Fibroblast of gingiva (primary cell): ENCODE measurements at places on chromosomes 7 and 10.
A peak's percentile ranks its signal among the peaks of the same experiment; 100 is the strongest.

GRCh38 chr7:1385809-1386622 lies 73.3 kb downstream of the MICALL2 start:
- no peak for DNase-seq

GRCh38 chr10:80322711-80323110 lies 33.3 kb upstream of the MAT1A start:
- DNase-seq, result no peak

DNA sequence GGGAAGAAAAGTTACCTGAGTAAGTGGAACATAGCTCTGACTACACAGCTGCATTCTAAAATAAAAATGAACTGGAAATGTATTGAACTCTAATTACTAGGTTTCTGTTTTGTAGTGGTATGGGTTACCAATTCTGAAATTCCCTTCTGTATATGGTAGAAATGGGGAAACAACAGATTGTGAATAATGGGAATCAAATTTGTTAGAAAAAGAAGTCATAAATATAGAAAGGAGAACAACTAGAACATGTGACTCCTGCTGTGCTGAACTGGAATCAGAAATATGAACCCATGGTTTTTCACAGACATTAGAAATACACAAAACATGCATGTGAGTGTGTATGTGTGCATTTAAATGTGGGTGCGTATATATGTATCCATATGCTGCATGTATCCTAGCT lies 27.0 kb downstream of the MCMBP start:
- no peak for DNase-seq

DNA sequence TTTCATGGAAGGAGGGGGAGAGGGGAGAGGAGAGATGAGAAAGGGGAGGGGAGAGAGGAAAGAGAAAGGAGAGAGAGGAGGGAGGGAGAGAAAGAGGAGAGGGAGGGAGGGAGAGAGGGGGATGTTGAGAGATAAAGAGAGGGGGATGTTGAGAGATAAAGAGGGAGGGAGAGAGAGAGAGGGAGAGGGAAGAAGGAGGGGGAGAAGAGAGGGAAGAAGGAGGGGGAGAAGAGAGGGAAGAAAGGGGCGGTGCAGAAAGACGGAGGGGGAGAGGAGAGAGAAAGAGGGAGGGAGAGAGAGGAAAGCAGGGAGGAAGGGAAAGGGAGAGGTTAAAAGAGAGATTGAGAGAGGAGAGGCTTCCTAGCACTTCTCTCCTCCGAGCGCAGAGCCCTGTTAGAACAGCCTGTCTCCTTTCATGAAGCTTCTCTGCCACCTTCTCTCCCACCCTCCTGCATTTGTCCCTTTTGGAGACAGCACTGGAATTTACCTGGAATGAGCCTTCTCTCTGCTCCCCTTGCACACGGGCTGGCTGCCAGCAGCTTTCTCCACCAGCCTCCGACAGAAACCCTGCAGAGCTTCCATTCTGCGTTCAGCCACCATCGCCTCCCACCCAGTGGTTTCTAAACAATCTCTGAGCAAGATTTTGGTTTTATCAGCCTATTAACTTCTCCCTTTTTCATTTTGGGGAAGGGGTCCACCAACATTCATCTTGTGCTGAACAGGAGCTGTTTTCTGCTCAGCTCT lies 74.0 kb upstream of the CARD11 start:
- no peak for DNase-seq

DNA sequence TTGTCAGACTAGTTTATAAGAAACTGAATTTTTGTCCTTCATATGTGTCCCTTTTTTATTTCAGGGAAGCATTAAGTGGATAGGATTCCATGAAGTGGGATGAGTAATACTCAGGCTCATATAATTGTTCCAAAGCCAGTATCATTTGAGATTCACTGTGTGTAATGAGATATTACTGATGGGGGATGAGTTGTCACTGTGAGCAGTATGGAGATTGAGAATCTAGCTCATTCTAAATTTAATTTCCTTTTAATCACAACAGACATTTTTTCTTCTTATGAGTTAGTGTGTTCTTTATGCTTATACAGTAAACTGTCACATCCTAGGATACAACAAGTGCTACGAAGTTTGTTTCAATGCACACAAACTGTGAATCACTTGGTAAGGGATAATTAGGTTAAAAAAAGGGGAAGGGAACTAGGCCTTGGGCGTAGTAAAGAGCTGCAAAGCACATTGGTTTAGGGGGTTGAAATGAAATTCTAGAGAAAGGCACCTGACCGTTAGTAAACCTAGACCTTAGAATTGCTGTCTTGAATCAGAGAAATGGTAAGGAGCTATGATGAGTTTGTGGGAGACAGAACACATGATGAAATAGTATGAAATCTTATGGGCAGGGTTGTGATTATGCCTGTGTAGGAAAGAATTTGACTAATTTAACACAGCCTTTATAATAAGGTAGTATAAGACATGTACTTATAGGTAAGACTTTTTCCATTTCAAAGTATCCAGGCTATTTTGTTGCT lies 153.4 kb downstream of the MLLT10 start:
- peak; percentile 28 for DNase-seq

DNA sequence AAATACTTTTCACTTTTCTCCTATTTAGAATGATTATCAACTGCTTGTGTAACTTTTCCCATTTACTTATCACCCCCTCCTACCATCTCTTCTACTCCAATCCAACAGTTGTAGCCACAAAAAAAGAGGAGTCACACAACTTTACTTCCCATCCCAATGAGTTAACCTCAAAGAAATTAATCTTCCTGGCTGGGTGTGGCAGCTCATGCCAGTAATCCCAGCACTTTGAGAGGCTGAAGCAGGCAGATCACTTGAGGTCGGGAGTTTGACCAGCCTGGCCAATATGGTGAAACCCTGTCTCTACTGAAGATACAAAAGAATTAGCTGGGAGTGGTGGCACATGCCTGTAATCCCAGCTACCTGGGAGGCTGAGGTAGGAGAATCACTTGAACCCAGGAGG lies 19.9 kb downstream of the SYPL1 start:
- DNase-seq, result no peak

GRCh38 chr10:85319826-85320225 lies 991.4 kb downstream of the CCSER2 start:
- DNase-seq, result no peak

DNA sequence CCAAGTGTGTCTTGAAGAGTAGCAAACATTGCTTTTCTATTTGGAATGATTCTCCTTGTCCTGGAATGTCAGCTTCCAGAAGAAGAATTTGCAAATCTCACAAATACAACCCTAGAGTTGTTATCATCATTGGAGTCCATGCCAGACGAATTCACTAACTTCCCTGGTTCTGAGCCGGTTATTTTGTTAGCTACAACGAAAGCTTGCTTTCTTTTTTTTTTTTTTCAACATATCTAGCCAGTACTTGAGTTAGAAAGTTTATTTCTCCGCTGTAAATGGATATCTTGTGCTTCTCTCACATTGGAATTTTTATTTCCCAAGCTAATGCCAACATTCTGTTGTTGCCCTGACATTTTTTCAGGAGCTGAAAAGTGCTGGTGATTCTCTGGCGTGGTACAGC lies 138.1 kb upstream of the POM121L12 start:
- no peak for DNase-seq

DNA sequence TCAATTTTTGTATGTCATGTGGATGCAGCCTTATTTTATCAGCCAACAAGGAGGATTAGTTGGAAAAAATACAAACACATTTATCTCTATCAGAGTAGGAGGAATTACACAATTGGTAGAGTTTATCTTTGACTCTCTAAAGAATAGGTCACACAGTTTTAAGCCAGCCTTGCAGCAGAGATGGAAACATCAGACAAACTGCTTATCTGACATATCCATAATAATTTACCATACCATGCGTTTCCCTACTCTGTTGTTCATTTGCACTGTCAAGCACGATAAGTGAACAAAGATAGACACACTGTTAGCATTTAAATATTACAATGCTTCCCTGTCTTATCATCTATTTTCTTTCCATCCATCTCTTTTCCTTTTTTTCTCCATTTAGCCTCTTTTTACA lies 283.7 kb upstream of the SMIM30 start:
- DNase-seq, result no peak

GRCh38 chr10:46077141-46077554 lies 31.1 kb upstream of the MSMB start:
- DNase-seq, result no peak

DNA sequence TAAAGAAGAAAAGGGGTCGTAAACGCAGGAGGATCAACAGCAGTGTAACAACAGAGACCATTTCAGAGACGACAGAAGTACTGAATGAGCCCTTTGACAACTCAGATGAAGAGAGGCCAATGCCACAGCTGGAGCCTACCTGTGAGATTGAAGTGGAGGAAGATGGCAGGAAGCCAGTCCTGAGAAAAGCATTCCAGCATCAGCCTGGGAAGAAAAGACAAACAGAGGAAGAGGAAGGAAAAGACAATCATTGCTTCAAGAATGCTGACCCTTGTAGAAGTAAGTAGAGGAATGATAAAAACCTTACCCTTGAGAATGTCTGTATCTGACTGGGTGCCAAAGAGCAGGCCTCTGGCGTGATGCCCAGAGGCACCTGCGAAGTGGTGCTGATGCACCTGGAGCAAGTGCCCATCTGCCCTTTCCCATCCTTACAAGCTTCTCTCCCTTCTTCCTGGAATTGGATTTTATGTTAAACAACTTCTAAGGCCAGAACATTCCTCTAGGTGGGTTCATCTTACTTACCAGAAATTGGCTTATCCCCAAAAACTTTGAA lies 86.4 kb upstream of the SAMD8 start:
- no peak for DNase-seq

DNA sequence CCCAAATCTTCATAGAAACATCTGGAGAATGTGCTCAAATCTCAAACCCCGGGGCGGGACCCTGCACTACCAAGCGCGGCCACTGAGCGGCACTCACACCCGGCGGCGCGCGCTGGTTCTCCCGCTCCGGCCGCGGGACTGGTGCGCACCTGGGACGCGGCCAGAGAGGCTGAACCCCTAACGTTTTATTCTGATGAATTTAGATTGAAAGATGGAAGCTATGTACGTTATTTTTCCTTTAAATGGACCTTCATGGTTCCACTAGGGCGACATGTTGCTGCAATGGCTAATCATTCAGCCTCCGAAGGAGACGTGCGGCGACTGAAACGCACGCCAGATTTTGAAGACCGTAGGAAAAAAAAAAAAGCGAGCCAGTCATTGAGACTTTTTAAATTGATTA lies 107.0 kb upstream of the INSIG1 start:
- no peak for DNase-seq

- DNase-seq, result no peak
These were observed 20.4 kb downstream of the BCCIP start for GRCh38 chr10:125843603-125844329.

GRCh38 chr10:35421553-35422178 lies 85.4 kb downstream of the CCNY start:
- peak; percentile 81 for DNase-seq

DNA sequence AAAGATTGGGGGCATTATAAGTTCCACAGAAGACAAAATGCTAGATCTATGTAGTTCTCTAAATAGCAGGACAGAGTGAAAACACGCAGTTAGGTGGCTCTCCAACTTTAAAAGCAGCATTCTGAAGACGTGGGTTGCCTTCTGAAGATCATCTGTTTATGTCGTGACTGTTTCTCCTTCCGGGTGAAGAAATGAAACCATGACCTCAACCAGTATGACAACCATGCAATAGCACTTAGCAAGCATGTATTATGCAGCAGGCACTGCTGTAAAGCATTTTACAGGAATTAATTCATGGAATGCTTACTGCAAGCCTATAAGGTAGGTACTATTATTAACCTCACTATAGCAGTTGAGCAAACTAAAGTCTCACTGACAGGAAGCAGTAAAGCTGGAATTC lies 125.2 kb downstream of the SLC25A13 start:
- no peak for DNase-seq

- DNase-seq, result peak; percentile 54
These were observed 13.6 kb downstream of the CSTF2T start for GRCh38 chr10:51685768-51686167.

GRCh38 chr7:93461350-93461749 lies 113.2 kb downstream of the CALCR start:
- DNase-seq, result no peak

DNA sequence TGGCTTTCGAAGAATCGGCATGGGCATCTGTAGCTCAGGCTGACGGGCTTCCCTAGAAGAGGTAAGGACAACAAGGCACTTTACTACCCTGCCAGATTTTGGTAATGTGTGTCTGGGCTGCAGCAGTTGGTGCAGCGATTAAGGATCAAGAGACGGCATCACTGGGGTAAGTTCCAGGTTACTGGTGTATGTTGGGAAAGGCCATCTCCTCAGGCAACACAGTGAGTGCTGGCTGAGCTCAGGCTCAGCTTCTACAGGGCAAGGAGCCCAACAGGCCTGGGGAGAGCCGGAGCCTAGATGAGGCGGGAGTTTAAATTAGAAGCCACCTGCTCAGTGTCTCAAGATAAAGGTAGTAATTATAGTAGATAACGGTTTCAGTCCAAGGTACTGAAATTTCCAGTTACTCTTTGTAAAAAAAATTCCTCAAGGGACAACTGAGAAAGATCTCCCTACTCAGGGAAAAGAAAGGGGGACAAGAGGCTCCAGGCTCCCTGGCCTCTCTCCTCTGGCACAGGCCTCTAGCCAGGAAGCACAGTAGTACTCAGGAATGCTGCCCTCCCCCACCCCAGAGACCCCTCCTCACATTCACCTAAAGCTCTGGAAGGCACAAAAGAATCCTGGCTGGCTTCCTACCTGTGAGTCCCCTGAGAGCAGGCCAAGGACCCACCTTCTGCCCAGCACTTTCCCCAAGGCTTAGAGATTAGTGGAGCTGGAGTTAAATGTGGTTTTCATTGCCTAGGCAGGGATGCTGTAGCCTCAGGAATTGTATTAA lies 3.9 kb downstream of the CXCL12 start:
- no peak for DNase-seq

GRCh38 chr7:50707236-50708006 lies 75.3 kb downstream of the GRB10 start:
- DNase-seq, result no peak

GRCh38 chr10:19828278-19829049 lies 12.2 kb downstream of the PLXDC2 start:
- peak; percentile 69 for DNase-seq

DNA sequence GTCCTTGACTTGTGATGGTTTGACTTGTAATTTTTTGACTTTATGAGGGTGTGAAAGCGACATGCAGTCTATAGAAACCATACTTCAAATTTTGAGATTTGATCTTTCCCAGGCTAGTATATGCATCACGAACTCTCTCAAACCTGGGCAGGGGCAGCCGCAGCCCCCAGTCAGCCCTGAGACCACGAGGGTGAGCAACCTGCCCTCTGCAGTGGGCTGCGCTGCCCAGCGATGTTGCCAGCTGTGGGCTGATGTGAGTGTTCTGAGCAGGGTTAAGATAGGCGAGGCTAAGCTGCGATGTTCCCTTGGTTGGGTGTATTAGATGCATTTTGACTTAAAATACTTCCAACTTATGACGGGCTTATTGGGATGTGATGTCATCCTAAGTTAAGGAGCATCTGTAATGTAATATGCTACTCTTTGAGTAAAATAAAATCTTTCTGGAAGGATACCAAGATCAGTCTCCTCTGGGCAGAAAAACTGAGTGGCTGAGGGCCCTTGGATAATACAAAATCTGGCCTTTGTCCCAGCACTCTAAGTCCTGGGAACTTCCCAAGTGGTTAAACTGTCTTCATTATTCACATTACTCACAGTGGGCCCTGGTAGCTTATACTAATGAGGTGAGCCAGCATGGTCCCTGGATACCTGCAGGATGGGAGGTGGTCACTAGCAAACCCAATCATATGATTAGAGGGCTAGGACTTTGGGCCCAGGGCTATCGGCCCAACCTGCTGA lies 28.4 kb upstream of the CNPY1 start:
- DNase-seq, result no peak
